ENCODE measurements at places on chromosomes 12 and 14. TPM values are rescaled to one million over a fixed set of nuclear protein-coding genes. Genes with fewer than 3 reads are reported as not detected.

DNA sequence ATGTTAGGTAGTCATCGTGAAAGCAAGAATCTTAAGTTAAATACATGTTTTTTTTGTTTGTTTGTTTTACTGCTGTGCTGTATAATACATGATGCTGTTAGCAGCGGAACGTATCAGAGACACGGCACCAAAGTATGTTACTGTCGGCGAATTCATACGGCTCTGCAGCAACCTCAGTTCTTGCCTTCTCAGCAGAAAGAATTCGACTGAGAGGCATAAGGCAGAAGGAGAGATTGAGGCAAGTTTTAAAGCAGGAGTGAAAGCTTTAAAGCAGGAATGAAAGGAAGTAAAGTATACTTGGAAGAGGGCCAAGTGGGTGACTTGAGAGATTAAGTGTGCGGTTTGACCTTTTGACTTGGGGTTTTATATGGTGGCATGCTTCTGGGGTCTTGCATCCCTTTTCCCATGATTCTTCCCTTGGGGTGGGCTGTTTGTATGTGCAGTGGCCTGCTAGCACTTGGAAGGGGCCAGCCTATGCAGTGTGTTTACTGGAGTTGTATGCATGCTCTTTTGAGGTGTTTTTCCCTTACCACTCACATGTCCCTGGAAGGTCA is 23.7 kb downstream of the LEMD3 start:
- DNase-seq: no peak

DNA sequence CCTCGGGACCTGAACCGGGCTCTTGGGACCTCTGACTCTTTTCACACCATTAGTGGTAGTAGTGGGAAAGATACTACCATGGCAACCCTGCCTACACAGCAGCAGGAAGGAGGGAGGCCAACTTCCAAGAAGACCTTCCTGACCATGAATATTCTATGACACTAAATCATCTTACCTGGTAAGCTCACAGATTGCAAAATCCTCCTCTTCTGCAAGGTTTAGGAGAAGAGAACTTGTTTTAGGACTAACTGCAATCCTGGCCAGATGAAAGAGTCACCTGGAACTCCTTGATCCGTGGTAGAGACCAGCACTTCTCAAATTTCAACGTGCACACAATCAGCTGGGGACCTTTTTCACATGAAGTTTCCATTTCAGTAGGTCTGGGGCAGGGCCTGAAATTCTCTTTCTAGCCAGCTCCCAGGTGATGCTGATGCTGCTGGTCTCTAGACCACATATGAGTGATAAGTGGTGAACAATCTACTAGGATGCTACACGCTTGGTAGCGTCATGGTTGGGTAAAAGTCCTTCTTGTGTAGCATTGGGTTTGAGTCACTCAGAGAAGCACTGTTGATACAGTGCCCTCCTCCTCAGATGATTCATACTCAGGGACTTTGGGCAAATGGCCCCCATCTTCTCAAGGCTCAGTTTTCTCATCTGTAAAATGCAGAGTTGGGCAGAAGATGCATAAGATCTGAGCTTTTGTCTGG is 35.6 kb upstream of the FICD start:
- DNase-seq: no peak

GRCh38 chr14:43308421-43309110 is 1198.5 kb downstream of the FSCB start:
- no peak for DNase-seq

DNA sequence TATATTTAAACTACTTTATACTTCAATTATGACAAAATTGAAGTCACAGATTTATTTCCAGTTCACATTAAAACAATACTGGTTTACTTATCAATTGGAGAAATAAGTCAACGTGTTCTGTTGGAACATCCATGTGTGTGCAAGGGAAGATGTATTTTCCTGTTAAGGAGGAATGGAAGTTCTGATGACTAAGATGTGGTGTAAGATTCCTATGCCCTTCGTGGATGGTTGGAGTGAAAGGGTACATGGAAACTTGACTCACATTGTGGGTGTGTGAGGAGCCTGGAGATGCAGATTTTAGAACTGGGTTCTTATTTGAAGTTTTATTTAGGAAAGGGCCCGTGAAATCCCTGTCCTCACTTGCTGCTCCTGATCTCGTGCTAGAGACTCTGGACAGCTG is 95.3 kb downstream of the CATSPERB start:
- no peak for DNase-seq

- no peak for DNase-seq
Observed at GRCh38 chr12:69651922-69652321, 41.2 kb upstream of the LRRC10 start.

DNA sequence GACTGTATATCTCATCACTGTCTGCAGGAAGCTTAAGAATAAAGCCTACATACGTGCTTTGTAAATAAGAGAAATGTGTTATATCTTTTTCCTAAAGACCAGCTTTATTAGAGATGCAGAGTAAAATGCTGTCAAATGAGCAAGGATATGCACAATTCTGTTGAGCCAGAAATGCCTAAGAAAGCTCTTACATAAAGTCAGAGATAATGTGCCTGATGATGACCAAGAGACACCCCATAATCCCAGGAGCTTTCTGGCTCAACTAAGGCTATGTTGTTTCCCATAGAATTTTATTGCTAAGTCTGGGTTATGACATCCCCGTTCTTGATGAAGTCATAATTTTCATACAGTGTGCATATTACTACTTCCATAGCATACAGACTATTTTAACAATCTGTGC is 209.9 kb downstream of the GALC start:
- no peak for DNase-seq

DNA sequence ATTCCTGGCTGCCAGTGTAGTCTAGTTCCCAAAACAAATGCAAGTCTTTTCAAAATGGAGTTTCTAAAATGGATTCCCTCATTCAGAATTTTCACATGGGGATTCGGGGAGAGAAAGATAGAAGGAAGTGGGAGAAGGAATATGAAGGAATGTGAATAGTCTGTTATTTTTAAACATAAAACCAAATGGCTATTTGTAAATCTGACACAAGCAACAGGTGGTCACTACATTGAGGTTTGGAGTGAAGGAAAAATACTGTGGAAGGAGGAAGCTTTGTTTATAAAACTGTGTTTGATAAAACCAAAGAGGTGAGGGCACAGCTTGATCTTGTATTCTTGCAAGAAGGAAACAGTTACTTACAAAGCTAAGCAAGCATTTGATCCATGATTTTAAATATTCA is 65.3 kb upstream of the KCNJ8 start:
- DNase-seq: no peak

- DNase-seq: no peak
Observed at GRCh38 chr12:12460935-12461922, 101.4 kb downstream of the DUSP16 start.

DNA sequence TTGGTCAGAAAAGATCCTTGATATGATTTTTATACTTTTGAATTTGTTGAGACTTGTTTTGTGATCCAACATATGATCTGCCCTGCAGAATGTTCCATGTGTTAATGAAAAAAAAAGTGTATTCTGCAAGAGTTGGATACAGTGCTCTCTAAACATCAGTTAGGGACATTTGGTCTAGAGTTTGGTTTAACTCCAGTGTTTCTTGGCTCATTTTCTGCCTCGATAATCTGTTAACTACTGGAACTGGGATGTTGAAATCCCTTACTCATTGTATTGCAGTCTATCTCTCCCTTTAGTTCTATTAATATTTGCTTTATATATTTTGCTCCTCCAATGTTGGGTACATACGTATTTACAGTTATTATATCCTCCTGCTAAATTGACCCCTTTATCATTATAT is 18.3 kb upstream of the TXNRD1 start:
- DNase-seq: no peak

GRCh38 chr14:77025744-77026165 is 2.8 kb downstream of the IRF2BPL start:
- DNase-seq: no peak

GRCh38 chr14:42523666-42524065 is 917.0 kb downstream of the LRFN5 start:
- DNase-seq: no peak

- peak; percentile 45 for DNase-seq
Observed at GRCh38 chr12:71216725-71217579, 59.2 kb upstream of the TSPAN8 start.

GRCh38 chr12:52370926-52371608 is 3.8 kb upstream of the KRT85 start:
- DNase-seq: peak; percentile 65

- DNase-seq: no peak
Observed at GRCh38 chr12:34219046-34219770, 196.9 kb downstream of the ALG10 start.

GRCh38 chr12:80814453-80814852 is 97.7 kb downstream of the MYF5 start:
- no peak for DNase-seq

- DNase-seq: no peak
Observed at GRCh38 chr14:26448181-26448855, 149.5 kb downstream of the NOVA1 start.

DNA sequence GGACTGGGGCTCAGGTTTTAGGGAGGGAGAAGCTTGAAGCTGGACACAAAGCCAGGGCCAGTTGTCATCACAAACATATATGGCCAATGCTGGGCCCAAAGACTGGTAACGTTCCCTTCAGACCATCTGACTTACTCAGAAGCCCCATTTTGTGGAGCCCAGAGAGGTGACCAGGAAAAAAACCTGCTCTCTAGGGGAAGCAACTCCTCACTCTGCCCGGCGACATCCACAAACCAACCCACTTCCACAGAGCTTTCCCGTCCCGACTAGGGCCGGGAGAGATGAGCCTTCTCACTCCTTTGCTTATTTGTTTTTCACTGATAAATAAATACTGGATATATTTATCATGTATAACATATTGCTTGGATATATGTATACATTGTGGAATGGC is 180.9 kb upstream of the RTL1 start:
- no peak for DNase-seq

DNA sequence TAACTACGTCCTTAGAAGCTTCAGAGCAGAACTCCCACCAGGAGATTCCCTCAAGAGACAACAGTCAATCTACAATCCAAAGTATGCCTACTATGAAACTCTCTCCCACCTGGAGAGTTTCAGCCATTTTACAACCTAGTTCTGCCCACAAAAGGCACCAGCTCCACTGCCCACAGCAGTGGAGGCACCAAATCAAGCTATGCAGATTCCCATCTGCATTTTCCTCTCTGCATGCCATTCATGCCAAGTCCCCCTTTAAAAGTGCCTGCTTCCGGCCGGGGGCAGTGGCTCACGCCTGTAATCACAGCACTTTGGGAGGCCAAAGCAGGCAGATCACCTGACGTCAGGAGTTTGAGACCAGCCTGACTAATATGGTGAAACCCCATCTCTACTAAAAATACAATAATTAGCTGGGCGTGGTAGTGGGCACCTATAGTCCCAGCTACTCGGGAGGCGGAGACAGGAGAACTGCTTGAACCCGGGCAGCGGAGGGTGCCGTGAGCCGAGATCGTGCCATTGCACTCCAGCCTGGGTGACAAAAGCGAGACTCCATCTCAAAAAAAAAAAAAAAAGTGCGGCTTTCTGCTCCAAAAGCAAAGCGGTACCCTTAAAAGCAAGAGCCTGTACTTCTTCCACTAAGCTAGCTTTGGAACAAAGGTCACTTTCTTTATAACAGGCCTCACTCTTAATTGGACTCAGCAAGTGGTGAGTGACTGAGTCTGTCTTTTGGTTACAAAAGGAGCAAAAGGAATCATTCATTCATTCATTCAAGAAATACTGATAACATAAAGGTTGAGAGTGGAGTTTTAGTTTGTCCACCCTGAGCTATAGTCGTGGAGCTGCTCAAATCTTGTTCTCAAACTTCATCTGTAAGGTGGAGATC is 10.1 kb upstream of the DLGAP5 start:
- DNase-seq: no peak

GRCh38 chr14:101018561-101019290 is 115.2 kb upstream of the RTL1 start:
- DNase-seq: peak; percentile 36

- DNase-seq: no peak
Observed at GRCh38 chr14:61876362-61877034, 114.3 kb downstream of the SNAPC1 start.

Gene PPP2R5C
- 155 TPM for total RNA-seq

Gene ABCD2
- 4.6 TPM for total RNA-seq

Gene KCNJ8
- 10.5 TPM for total RNA-seq

Gene GCN1
- total RNA-seq: 114 TPM

Gene CISTR
- not detected for total RNA-seq

All from ureter (tissue), 1 donor.